SJSA1 (cell line): ENCODE measurements at places on chromosomes 1 and 21. TPM values are rescaled to one million over a fixed set of nuclear protein-coding genes. Genes with fewer than 3 reads are reported as not detected.

ASAP3 gene
- 19.5 and 38.0 TPM in 2 replicates for total RNA-seq

DNA sequence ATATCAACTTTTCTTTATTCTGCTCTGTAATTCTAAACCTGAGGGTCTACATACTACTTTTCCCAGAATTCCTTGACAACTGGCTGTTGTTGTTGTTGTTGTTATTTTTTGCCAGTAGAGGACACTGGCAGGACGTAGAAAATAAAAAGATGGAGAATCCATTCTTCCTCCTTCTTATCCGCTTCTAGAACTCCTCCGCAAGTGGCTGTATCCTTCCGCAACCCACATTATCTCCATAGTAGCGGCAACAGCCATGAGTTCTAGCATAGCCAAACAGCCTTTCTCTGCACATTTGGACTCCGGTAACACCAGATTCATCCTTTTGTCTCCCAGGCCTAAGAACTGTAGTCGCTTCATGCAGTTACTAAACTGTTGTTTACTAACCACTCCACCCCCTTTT, 91.1 kb upstream of the CACHD1 start:
- DNase-seq, result no peak
- H3K27ac ChIP-seq, result no peak overlapping the region
- H3K4me3 ChIP-seq, result no peak overlapping the region
- no peaks in the 10 kb centered on the region for H3K36me3 ChIP-seq

DNA sequence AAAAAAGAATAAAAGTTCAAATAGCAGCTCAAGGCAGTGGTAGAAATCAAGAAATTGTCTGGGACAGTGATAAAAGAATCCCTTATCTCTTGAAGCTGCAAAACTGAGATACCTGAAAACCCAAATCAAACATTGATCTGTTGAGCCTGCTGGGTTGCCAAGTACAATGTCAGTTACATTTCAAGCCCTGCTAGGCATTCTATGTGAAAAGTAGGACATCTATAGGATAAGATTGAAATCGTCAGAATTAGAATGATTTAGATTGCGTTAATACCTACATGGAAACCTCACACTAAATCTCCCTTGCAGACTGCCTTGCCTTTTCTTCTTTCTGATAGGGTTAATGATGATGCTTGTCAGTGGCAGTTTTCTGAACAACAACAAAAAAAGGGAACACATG, 1684.4 kb upstream of the B3GALT2 start:
- H3K4me1 ChIP-seq, result no peaks in the 10 kb centered on the region
- DNase-seq, result no peak
- H3K36me3 ChIP-seq, result no peaks in the 10 kb centered on the region
- no peak overlapping the region for H3K27ac ChIP-seq

KCNQ4 gene
- 0.05 TPM in 1 of 2 replicates, not detected in the other for total RNA-seq

GRCh38 chr1:93708734-93709481, 27.3 kb upstream of the BCAR3 start:
- peaks cover 73% of the 10 kb centered on the region for H3K4me1 ChIP-seq
- peak overlapping the region; percentile 86 for H3K27ac ChIP-seq
- no peaks in the 10 kb centered on the region for H3K27me3 ChIP-seq
- no peak for DNase-seq
- H3K4me3 ChIP-seq, result no peak overlapping the region
- no peaks in the 10 kb centered on the region for H3K36me3 ChIP-seq

ODF2L gene
- total RNA-seq, result 13.8 and 17.0 TPM in 2 replicates

- H3K27ac ChIP-seq, result no peak overlapping the region
- no peak for DNase-seq
- H3K4me3 ChIP-seq, result no peak overlapping the region
- H3K36me3 ChIP-seq, result no peaks in the 10 kb centered on the region
- no peaks in the 10 kb centered on the region; the same call in 1 of the 2 replicates for H3K27me3 ChIP-seq
- H3K4me1 ChIP-seq, result no peaks in the 10 kb centered on the region
These were observed 49.6 kb downstream of the KCNK2 start for GRCh38 chr1:215132156-215132555.
